Endothelial cell (in vitro differentiated cells): ENCODE measurements at places on chromosomes 12 and 14.
A peak's percentile ranks its signal among the peaks of the same experiment; 100 is the strongest.

GRCh38 chr14:95387826-95388445 is 68.2 kb upstream of the CLMN start:
- DNase-seq: no peak

DNA sequence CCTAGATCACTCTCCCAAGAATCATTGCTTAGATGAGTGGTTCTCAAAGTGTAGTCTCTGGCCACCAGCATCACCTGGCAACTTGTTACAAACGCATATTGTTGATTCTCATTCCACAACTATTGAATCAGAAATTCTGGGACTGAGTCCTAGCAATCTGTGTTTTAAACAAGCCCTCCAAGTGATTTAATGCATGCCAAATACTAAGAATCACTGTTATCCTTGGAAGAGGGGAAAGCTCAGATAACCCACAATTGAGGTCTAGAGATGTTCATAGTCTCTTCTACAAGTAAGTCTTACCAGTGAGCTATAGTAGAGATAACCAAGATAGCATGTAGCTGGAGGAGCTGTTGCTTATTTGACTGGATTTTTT is 666.6 kb downstream of the DIO2 start:
- no peak for DNase-seq

DNA sequence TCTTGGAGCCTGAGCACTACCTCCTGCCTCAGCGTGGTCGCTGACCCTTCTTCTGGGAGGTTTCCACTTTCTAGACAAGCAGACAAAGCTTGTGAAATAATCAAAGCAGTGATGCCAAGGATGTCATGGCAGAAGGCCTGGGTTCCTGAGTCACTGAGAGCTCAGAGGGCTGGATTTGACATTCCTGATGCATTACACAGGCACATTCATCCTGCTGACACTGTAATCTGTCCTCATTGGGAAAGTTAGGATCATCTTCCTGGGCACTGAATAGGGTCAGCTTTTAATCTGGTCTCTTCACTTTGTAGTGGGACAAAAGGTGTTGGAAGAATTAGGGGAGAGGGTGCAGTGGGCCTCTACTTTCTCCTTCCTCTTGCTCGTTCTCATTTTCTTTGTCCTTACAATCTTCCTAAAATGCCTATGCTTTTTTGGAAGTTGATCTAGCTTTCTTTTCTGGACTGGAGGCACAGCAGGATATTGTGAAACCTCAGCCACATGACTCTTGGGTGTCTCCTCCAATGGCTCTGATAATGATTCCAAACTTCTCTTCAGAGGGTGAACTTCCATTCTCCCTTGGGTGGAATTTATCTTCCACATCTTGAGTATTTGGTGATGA is 29.6 kb downstream of the EEA1 start:
- DNase-seq: no peak

- peak; percentile 42 for DNase-seq
These were observed 149.5 kb downstream of the ETV6 start for GRCh38 chr12:11798856-11799501.

DNA sequence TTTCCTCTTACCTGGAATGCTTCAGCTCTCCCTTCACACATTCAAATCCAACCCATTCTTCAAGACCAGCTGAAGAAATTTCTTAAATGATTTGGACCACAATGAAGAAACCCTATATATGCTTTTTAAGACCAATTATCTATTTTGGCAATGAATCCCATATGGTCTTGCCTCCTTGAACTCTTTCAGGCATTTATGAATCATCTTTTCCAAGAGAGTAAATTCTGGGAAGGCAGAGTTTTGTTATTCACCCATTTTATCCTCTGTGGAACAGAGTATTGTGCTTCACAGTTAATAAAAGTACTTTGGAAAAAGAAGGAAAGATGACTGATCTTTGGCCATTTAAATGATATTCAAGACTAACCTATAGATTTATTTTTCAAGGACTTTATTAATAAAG is 14.0 kb downstream of the GIT2 start:
- DNase-seq: no peak
